ENCODE measurements at places on chromosomes 4 and X.

GRCh38 chrX:154002215-154002719 lies 17.4 kb downstream of the IRAK1 start:
- no peak for DNase-seq

GRCh38 chrX:120136840-120137239 lies 21.1 kb upstream of the RHOXF1 start:
- DNase-seq: no peak

GRCh38 chr4:63814171-63814964 lies 594.9 kb downstream of the TECRL start:
- DNase-seq: no peak

- DNase-seq: no peak
These were observed 1609.2 kb downstream of the STIM2 start for GRCh38 chr4:28469886-28470285.

GRCh38 chr4:141797966-141798365 lies 161.6 kb downstream of the IL15 start:
- DNase-seq: no peak

GRCh38 chrX:54866609-54867008 lies 54.0 kb upstream of the TRO start:
- no peak for DNase-seq

GRCh38 chr4:114187592-114187991 lies 208.1 kb upstream of the ARSJ start:
- DNase-seq: no peak

GRCh38 chrX:78754917-78755316 lies 7.4 kb downstream of the LPAR4 start:
- DNase-seq: no peak

DNA sequence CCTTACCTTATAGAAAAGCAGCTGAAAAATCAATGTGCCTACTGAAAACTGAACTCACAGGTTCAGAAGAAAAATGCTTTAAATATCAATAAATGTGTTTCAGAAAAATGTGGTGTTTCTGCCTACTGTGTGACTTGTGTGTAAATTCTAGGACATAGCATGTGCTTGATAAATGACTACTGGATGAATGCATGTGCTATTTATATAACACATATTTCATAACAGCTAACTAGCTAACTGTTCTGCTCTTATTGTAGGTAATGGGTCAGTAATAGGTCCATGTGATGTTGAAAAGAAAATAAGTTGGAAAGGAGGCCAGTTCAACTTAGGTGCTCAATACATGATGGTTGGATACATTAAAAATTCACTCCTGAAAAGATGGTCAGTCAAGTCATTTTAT lies 993.0 kb upstream of the LCORL start:
- DNase-seq: no peak

DNA sequence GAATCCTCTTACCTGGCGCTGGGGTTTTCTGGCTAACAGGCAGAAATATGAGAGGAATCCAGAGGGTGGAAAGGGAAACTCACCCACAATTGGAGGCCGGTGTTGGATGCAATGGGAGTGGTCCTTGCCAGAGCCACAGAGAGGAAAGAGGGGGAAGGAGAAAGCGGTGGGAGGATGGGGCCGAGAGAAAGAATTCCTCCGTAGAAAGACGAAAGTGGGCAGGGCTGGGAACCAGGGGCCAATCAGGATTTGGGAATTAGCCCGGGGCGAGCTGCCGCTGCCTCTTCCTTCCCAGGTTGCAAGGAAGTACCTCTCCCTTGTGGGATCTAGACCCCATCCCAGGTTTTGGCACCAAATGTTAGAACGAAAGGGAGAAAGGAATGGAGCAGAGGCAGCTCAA lies 83.1 kb upstream of the SPIN4 start:
- DNase-seq: no peak

- no peak for DNase-seq
These were observed 385.2 kb downstream of the BMPR1B start for GRCh38 chr4:95142932-95143331.

- no peak for DNase-seq
These were observed 211.9 kb downstream of the DCAF12L2 start for GRCh38 chrX:125954236-125954635.

DNA sequence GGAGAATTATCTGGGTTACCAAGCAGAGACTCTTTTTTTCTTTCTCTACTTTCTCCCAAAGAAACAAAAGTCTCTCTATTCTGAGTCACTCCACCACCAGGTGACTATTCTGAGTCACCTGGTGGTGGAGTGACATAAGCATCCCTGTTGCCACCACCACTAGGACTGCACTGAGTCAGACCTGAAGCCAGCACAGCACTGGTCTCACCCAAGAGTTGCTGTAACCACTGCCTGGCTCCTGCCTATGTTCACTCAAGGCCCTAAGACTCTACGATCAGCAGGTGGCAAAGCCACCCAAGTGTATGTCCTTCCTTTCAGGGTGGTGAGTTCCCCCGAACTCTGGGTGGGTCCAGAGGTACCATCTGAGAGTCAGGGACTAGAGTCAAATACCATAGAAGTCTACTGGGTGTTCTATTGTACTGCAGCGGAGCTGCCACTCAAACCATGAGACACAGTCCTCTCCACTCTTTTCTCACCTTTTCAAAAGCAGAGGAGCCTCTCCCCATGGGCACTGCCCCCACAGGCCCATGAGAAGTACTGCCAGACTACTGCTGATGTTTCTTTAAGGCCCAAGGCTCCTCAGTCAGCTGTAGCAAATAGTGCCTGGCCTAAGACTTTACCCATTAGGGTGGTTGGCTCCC lies 209.6 kb upstream of the IRS4 start:
- DNase-seq: no peak
